Posterior vena cava (tissue), 2 donors: ENCODE measurements at places on chromosomes 16 and 17.

GRCh38 chr17:8861495-8862181 lies 5.8 kb downstream of the PIK3R6 start:
- no peak for DNase-seq

GRCh38 chr16:53713403-53714204 lies 9.6 kb downstream of the FTO start:
- DNase-seq: no peak

GRCh38 chr16:53142823-53143568 lies 88.2 kb downstream of the CHD9 start:
- no peak for DNase-seq

DNA sequence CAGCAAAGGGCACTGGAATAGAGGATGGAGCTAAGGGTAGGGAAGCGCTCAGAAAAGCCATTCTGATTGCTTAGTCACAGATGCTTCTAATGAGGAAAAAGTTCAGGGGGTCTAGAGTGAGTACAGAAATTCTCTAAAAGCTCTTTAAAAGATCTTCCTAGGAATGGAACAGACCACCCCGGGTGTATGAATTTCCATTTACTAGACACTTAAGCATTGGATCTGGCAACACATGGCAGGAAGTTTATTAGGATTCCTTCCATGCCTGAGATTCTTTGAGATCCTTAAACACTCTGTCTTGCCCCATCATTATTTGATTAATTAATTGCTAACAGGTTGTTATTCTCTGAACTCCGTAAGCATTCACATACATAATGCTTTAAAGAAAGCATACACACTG lies 8.5 kb downstream of the KRTAP9-7 start:
- no peak for DNase-seq

GRCh38 chr16:24834459-24835335 lies 11.1 kb upstream of the SLC5A11 start:
- no peak for DNase-seq

DNA sequence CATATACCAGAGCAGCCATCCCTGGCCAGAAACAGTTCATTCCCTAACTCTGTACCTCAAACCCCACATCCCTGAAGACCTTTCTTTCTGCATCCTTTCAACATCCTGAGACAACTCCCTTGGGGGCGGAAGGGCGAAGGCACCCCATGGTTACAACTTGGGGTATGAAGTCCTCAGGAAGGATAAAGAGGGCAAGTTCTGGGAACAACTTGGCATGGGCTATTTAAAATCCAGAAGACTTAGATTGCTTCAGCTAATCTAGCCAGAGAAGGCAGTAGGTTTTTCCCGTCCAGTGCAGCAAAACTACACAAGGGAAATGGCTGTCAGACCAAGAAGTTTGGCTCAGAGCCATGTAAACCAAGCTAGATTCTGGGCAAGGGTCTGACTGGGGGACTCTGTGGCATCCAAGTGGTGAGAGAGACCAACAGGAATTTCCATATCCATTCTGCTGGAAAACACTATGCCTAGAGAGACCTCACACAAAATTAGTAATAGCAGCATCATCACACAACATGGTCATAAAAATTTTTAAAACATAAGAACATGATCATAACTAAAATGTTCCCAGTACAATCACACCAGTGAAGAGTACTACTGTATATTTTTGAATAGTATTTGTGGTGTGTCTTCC lies 113.2 kb downstream of the CDYL2 start:
- no peak for DNase-seq

- DNase-seq: no peak
Measured at GRCh38 chr16:88868974-88869672, 2.7 kb upstream of the PABPN1L start.

- DNase-seq: no peak
Measured at GRCh38 chr17:36195434-36196130, 976 bp downstream of the CCL3L1 start.

DNA sequence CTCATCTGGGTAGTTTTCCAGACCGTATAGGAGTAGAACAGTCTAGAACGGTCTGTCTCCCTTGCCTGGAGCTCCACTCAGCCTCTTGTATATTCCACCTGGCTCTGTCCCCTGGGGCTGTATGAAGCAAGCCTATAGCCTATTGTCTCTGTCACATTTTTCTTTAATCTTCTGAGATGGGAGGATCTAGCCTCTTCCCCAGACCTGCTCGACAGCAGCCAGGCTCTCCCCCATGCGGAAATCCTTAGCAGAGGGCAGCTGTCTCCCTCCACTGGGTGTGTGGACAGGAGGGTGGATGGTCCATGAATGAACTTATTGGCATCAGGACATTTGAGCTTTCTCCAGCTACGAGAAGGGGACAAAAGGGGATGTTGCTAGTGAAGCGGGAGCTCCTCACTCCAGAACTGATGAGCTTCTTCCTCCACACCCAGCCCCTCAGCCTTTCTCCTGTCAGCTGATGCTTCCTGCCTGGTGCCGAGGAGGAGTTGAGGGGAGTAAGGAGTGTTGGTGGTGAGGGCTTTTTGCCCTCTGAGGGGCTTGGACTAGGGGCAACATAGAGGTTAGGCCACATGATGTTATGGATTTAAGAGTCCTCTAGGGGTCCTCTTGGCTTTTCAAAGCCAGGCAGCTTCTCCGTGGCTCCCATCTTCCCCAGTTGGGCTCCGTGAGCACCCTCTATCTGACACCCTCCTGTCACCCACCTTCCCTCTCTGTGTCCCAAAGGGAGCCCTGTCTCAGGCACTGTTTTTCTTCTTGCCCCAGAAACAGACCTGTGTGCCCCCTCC lies 28.0 kb downstream of the ARHGAP23 start:
- no peak for DNase-seq

GRCh38 chr17:49616601-49617131 lies 41.0 kb downstream of the NXPH3 start:
- peak; percentile 94 for DNase-seq
